ENCODE measurements at places on chromosomes 5 and 9.

- no peak for DNase-seq
These were observed 1821.0 kb downstream of the EFNA5 start for GRCh38 chr5:105849701-105850100.

- DNase-seq: no peak
These were observed 21.2 kb downstream of the NSUN2 start for GRCh38 chr5:6611334-6612256.

- DNase-seq: no peak
These were observed 17.9 kb upstream of the ASS1 start for GRCh38 chr9:130426883-130427282.

- DNase-seq: no peak
These were observed 470.0 kb downstream of the PRDM9 start for GRCh38 chr5:23977365-23977764.

GRCh38 chr5:146722361-146722779, 156.2 kb downstream of the PPP2R2B start:
- no peak for DNase-seq

DNA sequence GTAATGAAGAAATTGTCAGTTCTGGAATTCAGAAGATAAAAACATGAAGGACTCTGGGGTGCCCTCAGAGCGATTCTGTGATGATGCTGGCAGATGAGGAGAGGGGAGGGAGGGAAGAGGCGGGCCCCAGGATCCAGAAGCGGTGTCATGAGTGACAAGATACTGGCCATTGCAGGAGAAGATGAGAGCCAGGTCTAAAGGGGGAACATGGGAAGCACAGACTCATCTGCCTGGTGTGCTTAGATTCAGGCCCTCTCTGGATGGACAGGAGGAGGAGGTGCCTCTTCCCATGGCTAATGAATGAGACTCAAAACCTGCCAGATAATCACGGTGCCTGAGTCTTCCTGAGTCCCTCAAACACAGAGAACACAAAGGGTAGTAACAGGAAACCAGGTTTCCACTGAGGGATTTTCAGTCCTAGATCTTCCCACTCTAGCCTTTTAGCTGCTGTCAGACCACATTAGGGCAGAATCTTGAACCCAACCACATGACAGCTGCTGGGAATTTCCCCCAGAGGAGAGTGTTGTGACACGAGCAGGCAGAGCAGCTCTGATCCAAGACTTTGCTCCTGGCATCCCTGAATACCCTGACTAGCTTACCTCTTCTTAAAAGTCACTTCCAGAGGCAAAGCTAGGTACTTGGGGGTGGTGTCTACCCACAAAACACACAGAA, 28.2 kb upstream of the HSPA9 start:
- DNase-seq: no peak

DNA sequence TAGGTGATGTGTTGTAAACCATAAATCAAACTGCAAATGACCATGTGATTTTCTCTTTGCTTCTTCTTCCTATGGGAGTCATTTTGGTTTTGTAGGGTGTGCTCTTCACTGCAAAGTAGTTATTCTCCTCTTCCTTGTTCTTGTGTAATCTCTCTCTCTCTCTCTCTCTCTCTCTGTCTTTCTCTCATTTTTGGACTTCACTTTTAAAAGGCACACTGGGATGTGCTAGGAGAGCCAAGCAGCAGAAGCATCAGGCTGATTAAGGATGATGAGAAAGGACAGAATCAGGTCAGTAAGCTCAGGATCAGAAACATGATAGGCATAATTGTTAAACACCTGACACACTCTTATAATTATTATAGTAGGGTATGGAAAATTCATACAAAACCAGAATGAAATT, 505.3 kb upstream of the ZNF608 start:
- no peak for DNase-seq

- DNase-seq: no peak
These were observed 172.3 kb upstream of the IER5L start for GRCh38 chr9:129350143-129350935.

- DNase-seq: no peak
These were observed 345.9 kb upstream of the RPS23 start for GRCh38 chr5:82624062-82624461.

DNA sequence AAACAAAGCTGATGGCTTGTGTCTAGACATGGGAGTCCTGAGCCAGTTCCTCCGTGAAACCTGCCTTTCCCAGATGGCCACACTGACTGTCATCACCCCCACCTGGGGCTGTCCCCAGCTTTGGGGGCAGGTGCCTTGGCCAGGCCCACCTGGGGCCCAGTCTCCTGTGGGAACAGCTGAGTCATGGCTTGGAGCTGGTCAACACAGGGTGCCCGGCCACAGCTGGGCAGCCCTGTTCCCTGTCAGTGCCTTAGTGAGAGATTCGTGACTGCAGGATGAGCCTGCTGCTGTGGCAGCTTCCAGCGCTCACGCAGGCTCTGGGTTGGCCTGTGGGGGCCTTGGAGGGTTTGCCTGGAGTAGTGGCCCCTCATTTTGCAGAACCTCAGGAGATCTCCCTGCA, 56.5 kb downstream of the COL5A1 start:
- no peak for DNase-seq
